ENCODE measurements at places on chromosomes 3 and 15.
A peak's percentile ranks its signal among the peaks of the same experiment; 100 is the strongest.

GRCh38 chr15:47932951-47933641 is 187.7 kb upstream of the SLC24A5 start:
- no peak for DNase-seq

GRCh38 chr3:25035526-25035925 is 392.5 kb upstream of the RARB start:
- no peak for DNase-seq

- DNase-seq = no peak
Measured at GRCh38 chr15:64749999-64750657, 25.3 kb downstream of the RBPMS2 start.

GRCh38 chr3:46663591-46664135 is 29.8 kb downstream of the ALS2CL start:
- peak; percentile 25 for DNase-seq

DNA sequence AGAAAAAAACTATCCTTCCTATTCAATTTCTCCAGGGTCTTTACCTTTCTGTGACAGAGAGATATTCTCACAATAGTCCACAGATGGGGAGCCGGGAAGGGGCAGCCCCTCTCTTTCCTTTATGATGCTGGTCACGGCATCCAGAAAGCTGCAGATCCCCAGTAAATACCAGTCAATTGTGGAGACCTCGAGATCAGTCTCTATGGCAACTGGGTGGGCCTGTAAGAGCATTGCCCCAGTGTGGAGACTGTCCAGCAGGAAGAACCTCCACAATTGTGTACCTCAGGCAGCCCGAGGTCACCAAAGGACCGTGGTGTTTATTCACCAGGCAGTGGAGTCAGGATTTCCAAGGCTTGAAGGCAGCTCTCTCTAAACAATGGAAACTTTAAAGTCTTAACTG is 291.2 kb downstream of the NTRK3 start:
- no peak for DNase-seq

DNA sequence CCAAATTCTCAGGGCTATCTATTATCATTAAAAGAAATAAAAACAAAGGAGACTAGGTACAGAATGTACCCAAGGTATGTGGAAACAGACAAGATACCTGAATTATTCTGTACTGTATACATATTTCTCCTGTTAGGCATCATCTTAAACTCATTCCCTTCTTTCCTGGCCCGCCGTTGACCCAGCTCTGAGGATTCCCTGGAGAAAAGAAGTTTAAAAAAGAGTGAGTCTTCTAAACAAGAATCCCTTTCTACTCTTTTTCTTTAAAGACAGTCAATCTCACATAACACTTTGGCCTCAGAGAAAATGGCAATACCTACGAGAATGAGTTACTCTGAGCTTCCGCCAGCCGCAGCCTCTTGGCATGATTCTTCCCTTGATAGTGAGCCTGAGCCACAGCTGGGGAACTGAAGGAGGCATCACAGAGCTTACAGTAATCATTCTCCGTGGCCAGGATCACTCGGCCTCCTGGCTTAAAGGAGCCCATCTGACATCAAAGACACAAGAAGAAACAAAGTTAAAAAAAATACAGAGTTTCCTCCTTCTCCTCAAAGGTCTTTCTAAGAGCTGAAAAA is 44.2 kb downstream of the ZMAT3 start:
- DNase-seq = no peak

- no peak for DNase-seq
Measured at GRCh38 chr3:128435058-128435457, 31.6 kb downstream of the DNAJB8 start.

DNA sequence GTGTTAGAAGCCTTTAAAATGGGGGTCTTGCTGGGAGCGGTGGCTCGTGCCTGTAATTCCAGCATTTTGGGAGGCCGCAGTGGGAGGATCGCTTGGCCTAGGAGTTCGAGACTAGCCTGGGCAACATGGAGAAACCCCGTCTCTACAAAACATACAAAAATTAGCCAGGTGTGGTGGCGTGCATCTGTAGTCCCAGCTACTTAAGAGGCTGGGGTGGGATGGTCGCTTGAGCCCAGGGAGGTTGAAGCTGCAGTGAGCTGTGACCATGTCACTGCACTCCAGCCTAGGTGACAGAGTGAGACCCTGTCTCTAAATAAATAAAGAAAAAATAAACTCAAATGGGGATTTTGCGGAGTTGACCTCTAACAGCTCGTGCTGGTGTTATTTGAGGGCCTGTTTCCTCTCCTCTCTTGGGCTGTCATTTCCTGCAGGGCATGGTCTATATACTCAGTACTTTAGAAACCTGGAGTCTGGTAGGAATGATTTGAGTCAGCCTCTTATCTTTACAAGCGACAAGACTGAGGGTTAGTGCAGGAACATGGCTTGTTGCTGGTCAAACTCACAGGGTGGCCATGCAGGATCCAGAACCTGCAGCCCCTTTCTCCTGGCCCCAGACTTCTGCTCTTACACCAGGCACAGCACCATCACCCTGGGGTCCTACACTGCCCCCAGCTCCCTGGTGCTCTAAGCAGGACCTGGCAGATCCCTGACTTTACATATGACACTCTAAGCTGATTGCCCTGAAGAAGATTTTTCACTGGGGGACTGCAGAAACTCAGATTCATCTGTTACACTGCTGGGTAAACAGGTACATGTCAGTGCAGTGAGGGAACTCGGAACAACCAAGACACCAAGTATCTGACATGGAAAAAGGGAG is 15.1 kb downstream of the EHD4 start:
- DNase-seq = no peak

DNA sequence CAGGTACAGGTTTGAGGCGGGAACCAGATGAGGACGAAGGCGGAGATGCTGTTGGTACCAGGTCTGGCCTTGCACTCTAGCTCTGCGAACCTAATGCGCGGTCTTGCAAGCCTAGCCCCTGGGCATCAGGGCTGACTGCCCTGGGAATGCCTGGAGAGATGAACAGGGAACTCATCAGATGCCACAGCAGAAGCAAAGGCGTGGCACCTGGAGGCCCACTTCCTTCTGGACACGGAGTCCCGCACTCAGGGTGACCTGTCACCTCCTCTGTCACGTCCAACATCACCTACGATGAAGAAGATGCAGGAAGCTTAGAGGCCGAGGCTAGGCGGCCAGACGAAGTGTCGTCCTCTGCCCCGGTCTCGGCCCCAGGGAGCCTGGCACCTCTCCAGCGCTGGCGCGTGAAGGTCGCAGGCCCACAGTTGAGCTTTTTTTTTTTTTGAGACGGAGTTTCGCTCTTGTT is 9.4 kb downstream of the RPLP1 start:
- no peak for DNase-seq

- no peak for DNase-seq
Measured at GRCh38 chr3:160012108-160012507, 23.5 kb downstream of the IL12A start.

GRCh38 chr3:177642804-177643125 is 445.5 kb upstream of the TBL1XR1 start:
- DNase-seq = no peak

GRCh38 chr3:126959921-126960603 is 22.9 kb upstream of the PLXNA1 start:
- DNase-seq = no peak

GRCh38 chr3:105731686-105732085 is 137.1 kb downstream of the CBLB start:
- no peak for DNase-seq

GRCh38 chr3:62127116-62127515 is 246.2 kb downstream of the FEZF2 start:
- DNase-seq = no peak

GRCh38 chr15:69994429-69995205 is 103.1 kb downstream of the TLE3 start:
- DNase-seq = no peak

DNA sequence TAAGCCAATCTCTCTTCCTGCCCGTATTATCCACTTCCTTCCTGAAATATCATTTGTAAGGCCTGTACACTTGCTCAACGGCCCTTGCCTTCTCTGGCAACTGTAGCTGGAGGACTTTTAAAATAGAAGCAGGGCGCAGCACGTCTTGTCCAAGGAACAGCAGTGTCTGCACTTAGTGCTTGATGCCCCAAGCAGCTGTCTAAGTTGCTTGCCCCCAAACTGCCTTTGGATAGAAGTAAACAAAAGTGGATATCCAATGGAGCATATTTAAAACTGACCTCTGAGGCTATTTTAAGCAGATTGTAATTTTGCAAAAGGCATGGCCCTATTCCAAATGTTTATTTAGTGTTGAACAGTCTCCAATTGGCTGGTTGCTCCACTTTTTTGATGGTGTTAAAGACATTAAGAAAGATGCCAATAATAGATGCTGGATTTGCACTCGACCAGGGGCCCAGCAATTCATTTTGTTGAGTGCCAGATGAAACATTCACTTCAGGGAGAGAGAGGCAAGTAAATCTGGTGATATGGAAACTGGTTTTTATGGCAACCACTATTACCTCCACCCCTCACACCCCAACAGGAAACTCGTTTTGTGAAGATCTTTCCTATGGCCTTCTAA is 526.8 kb upstream of the TBL1XR1 start:
- DNase-seq = peak; percentile 58

GRCh38 chr15:71116942-71117341 is 1.7 kb downstream of the THSD4 start:
- DNase-seq = no peak

GRCh38 chr3:117630469-117630868 is 920.9 kb downstream of the TUSC7 start:
- no peak for DNase-seq

DNA sequence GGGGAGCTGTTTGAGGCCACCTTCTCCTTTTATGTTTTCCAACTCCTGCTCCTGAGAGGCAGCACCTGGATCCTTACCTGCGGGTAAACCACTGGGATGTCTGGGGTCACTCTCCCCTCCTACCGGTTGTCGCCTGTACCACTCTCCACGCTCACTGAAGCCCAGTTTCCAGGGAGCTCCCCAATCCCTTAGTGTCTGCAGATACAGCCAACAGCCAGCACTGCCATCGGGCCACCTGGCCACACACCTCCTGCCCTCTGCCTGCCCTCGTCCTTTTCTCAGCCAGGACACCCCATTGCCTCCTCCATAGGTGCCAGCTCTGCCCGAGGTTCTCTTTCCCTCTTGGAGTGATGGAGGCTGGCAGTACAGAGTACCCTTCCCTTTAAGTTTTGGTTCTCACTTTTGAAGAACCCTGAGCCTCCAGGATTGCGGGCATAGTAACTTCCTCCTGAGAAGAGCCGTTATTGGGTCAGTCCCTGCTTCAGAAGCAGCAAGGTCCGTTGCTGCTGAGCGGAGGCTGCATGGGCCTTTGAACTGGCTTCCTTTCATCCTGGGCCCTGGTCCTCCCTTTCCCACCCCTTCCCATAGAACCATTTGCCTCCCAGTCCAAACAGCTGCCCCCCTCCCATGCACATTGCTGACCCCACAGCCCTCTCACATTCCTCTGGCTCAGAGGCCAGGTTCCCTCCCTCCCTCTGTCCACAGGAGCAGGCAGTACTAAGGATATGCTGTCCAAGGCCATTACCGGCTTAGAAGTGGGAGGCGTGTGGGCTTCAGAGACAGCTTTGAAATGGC is 30.9 kb downstream of the ARNT2 start:
- no peak for DNase-seq

Data from DMS79 (cell line).